ENCODE measurements at places on chromosomes 16 and 17.

- DNase-seq, result no peak
Observed at GRCh38 chr17:1553354-1554266, 9.0 kb downstream of the PITPNA start.

DNA sequence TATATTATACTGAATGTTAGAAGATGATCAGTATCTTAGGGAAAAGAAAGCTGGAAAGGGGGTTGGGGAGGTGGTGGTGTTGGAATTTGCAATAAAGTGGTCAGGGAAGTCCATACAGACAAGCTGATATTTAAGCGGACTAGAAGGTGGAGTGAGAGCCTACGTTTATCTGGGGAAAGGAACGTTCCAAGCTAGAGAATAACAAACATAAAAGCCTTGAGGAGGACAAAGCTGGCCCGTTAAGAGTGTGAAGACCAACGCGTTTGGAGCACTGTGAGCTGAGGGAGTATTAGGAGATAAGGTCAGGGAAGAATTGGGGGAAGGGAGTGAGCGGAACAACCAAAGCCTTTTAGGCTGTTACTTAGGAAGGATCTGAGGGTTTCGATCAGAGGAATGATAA is 1.4 kb downstream of the DDX42 start:
- no peak for DNase-seq

- DNase-seq, result no peak
Observed at GRCh38 chr16:27756206-27756970, 206.4 kb downstream of the KATNIP start.

GRCh38 chr16:2331199-2331930 is 9.2 kb downstream of the ABCA3 start:
- no peak for DNase-seq

GRCh38 chr17:43129671-43130010 is 4.5 kb upstream of the BRCA1 start:
- no peak for DNase-seq

DNA sequence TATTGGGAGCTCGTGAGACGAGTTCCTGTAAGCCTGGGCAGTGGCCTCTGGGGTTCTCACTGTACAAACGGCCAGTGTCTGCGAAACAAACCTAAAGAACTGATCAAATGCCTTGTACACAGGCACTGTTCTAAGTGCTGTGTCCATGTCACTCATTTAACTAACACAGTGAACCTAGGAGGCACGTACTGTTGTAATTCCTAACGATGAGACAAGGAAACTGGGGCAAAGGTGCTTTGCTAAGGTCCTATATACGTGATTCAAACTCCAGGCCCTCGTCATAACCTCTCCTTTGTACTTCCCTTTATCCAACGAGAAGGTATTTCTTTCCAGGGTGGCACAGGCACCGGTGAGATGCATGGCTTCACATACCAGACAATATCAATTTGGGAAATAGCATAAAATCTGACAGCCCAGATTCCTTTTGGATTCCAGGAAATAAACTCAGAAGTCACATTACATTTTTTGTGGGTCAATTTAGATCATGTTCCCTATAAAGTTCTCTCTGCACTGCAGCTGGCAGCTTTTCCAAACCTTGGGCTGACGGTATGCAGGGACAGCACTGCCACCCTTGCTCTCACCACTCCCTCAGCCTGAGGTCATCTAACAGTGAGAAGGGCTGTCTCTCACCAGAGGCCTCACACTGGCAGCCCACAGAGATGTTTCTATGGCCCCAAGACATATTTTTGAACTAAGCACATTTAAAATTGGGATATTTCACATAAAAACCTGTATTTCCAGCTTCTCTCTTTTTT is 18.3 kb downstream of the GLYR1 start:
- no peak for DNase-seq

All from DMS53 (cell line).